ENCODE measurements at places on chromosomes 11 and 22. TPM values are rescaled to one million over a fixed set of nuclear protein-coding genes. Genes with fewer than 3 reads are reported as not detected.

DNA sequence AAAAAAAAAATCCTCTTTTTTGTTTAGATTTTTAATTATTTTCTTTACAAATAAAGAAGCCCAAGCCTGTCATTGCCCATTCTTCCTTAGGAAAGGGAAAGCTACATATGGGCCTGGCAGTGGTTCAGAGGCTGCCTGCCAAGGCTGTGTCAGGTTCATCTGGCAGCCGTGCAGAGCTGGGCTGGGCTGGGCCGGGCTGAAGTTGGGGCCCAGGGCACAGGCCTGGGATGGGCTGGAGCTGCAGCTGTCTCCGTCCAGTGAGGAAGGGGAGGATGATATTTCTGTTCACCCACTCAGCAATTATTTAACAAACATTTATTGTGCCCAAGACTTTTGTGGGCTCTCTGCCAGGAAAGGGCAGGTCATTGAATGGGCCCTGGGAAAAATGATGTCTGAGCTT is 4.6 kb downstream of the PRR5L start:
- no peak overlapping the region for H3K27ac ChIP-seq
- no peak overlapping the region for H3K4me3 ChIP-seq
- DNase-seq = no peak
- H3K27me3 ChIP-seq = no peaks in the 10 kb centered on the region
- H3K36me3 ChIP-seq = no peaks in the 10 kb centered on the region

The DDTL gene
- not detected for total RNA-seq

DNA sequence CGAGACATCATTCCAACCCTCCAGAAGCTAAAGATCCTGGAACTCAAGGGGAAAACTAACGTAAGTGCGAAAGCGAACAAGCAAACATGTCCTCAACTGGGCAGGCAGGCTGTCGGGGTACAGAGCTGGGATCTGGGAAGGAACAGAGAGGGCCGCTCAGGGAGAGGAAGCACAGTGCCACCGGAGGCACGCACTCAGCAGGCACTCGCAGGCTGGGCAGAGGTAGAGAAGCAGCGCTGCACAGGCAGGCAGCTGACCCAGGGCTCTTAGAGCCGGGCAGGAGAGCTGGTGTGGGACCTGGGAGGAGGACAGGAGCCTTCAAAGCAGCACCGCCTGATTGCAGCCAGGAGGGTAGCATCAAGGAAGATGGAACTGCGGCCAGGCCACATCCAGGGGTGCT is 62.2 kb downstream of the MICAL3 start:
- H3K4me3 ChIP-seq = no peak overlapping the region
- no peak overlapping the region for H3K27ac ChIP-seq
- no peak for DNase-seq
- H3K4me1 ChIP-seq = peaks cover 30% of the 10 kb centered on the region
- H3K27me3 ChIP-seq = no peaks in the 10 kb centered on the region
- H3K36me3 ChIP-seq = no peaks in the 10 kb centered on the region

- no peak for DNase-seq
- H3K4me3 ChIP-seq = no peak overlapping the region
Measured at GRCh38 chr22:40875111-40875510, 13.2 kb upstream of the DNAJB7 start.

The LUZP2 gene
- 2.7 TPM for total RNA-seq

DNA sequence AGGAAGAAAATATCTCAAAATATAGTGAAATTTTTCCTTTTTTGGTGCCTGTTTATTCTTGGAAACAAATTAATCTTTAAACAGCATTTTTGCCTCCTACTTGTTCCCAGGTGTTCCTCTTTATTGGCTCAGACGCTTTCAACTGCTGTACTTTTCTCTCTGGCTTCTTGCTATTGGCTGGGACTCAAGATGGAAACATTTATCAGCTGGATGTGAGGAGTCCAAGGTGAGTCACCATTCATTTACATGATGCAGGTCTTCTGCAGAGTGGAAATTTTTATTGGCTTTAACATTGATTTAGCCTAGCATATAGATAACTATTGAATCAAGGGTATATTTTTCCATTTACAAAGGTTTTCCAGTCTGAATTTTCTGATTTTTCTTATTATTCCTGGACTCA is 34.4 kb upstream of the DNAJB13 start:
- H3K27me3 ChIP-seq = no peaks in the 10 kb centered on the region
- DNase-seq = no peak
- no peak overlapping the region for H3K4me3 ChIP-seq
- H3K4me1 ChIP-seq = no peaks in the 10 kb centered on the region
- peaks cover 46% of the 10 kb centered on the region for H3K36me3 ChIP-seq
- no peak overlapping the region for H3K27ac ChIP-seq

Data from osteocyte (in vitro differentiated cells).